ENCODE measurements at places on chromosomes 4 and X.

DNA sequence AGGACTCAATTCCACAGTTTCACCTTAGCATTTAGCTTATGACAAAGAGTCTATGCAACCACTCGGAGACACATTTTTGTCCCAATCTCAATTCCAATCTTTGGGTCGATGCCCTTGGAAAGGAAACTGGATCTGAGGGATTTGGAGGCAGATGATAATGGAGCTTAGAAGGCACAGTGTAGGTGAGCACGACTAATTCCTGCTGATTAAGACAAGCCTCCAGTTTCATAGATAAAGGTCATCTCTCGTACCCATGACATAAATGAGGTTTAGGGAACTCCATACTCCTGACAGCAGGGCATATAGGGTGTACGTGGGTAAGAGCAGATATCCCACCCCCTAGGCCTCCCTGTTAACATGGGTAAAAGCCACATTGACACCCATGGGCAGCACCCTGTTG lies 24.4 kb upstream of the ZNF718 start:
- DNase-seq, result no peak

- no peak for DNase-seq
Measured at GRCh38 chr4:13212936-13213335, 271.2 kb downstream of the RAB28 start.

- DNase-seq, result no peak
Measured at GRCh38 chrX:153438532-153438931, 7.3 kb downstream of the TREX2 start.

GRCh38 chr4:19324184-19324583 lies 927.5 kb upstream of the SLIT2 start:
- no peak for DNase-seq

- DNase-seq, result no peak
Measured at GRCh38 chrX:115268421-115268820, 21.1 kb upstream of the LUZP4 start.

Measured in activated T-helper 9 cell treated with anti-CD3 and anti-CD28 coated beads, Interleukin-2, amount 50 U/mL, for 16 hours (primary cell).